Lung microvascular endothelial cell (primary cell): ENCODE measurements at places on chromosomes 13 and 19. TPM values are rescaled to one million over a fixed set of nuclear protein-coding genes. Genes with fewer than 3 reads are reported as not detected.

CLEC4M gene
- 8.5 and 15.3 TPM in 2 replicates for total RNA-seq

DAND5 gene
- under 0.01 and 0.22 TPM in 2 replicates for total RNA-seq

ESD gene
- 63.2 and 65.1 TPM in 2 replicates for total RNA-seq

OR10H1 gene
- total RNA-seq: not detected in 2 replicates

INSR gene
- 28.0 and 42.9 TPM in 2 replicates for total RNA-seq

POSTN gene
- total RNA-seq: 12.1 and 55.1 TPM in 2 replicates

ATP4A gene
- not detected in 2 replicates for total RNA-seq

GIPR gene
- total RNA-seq: under 0.01 TPM in 2 replicates

BRME1 gene
- total RNA-seq: under 0.01 and 0.20 TPM in 2 replicates

SMIM44 gene
- total RNA-seq: not detected in 2 replicates

SLC10A2 gene
- total RNA-seq: not detected in 2 replicates

RETN gene
- total RNA-seq: not detected in 2 replicates

NUCB1 gene
- 118 and 160 TPM in 2 replicates for total RNA-seq

PABPC3 gene
- under 0.01 TPM in 2 replicates for total RNA-seq

ACTMAP gene
- 0.20 and 0.44 TPM in 2 replicates for total RNA-seq

CILP2 gene
- total RNA-seq: under 0.01 TPM in 1 of 2 replicates, not detected in the other

ZNF723 gene
- total RNA-seq: not detected in 2 replicates

ZNF836 gene
- total RNA-seq: 6.1 and 7.7 TPM in 2 replicates
